ENCODE measurements at places on chromosomes 1 and 21. TPM values are rescaled to one million over a fixed set of nuclear protein-coding genes. Genes with fewer than 3 reads are reported as not detected.

The SLC44A3 gene
- 4.1 TPM for total RNA-seq

The CRP gene
- not detected for total RNA-seq

The FLG gene
- not detected for total RNA-seq

The MNDA gene
- not detected for total RNA-seq

The ATP6V1G3 gene
- 0.22 TPM for total RNA-seq

The DISP3 gene
- 0.09 TPM for total RNA-seq

The S100A2 gene
- total RNA-seq: 0.98 TPM

The SDCCAG8 gene
- 27.5 TPM for total RNA-seq

The TMPRSS3 gene
- total RNA-seq: not detected

The FCRL1 gene
- total RNA-seq: not detected

The PALMD gene
- total RNA-seq: 8.0 TPM

The ECM1 gene
- 0.11 TPM for total RNA-seq

The LYPD8 gene
- not detected for total RNA-seq

The PRKCZ gene
- 28.4 TPM for total RNA-seq

The MCOLN2 gene
- under 0.01 TPM for total RNA-seq

The PRAMEF2 gene
- total RNA-seq: not detected

The TLR5 gene
- 0.43 TPM for total RNA-seq

The RIPK4 gene
- 0.26 TPM for total RNA-seq

The OVAAL gene
- total RNA-seq: not detected

The MACO1 gene
- 27.1 TPM for total RNA-seq

The DIPK1A gene
- 0.17 TPM for total RNA-seq

The C1QA gene
- not detected for total RNA-seq

The HES3 gene
- not detected for total RNA-seq

The SPATA45 gene
- total RNA-seq: not detected

The MECR gene
- total RNA-seq: 9.5 TPM

The CNTN2 gene
- total RNA-seq: not detected

The PLEKHO1 gene
- 41.7 TPM for total RNA-seq

The COL24A1 gene
- not detected for total RNA-seq

The URB1 gene
- total RNA-seq: 14.6 TPM

The FCGR3A gene
- total RNA-seq: not detected

The DMBX1 gene
- total RNA-seq: not detected

The NR5A2 gene
- total RNA-seq: 2.5 TPM

Measured in dermis lymphatic vessel endothelial cell (primary cell).